GM06990 (cell line): ENCODE measurements at places on chromosomes 4 and X.

GRCh38 chr4:145501051-145501660, 19.5 kb downstream of the SMAD1 start:
- no peak for DNase-seq

DNA sequence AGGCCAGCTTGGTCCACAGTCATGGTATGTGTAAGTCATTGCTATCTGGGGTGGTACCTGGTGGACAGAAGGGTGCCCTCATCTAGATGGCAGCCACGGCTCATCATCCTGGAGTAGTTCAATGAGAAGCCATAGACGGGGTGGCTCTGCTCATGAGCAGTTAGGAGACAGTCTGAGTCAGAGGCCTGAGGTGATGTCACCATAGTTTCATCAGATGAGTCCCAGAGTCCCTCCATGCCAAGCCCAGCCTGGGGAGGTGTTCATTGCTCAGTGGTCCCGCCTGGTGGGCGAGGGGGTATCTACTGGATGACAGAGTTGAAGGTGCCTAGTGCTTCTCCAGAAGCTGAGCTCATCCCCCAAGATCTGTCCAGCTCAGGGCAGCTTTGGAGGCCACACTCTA, 49.8 kb downstream of the DLG3 start:
- DNase-seq = no peak

DNA sequence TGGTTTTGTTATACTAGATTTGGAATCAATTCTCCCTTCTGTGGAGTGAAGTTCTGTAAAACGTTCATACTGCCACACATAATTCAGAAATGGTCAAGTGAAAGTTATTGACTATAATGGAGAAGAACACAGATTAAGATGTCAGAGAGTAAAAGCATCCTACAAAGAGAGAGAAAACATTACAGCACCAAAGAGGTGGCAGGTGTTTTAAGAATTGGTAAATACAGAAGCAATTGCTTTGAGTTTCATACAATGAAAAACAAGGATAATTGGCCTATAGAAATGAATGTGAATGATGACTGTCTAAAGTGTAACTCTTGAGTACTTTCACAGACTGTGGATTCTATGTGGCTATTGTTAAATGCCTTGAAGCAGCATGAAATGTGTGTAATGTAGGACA, 435.6 kb upstream of the SMIM31 start:
- no peak for DNase-seq

DNA sequence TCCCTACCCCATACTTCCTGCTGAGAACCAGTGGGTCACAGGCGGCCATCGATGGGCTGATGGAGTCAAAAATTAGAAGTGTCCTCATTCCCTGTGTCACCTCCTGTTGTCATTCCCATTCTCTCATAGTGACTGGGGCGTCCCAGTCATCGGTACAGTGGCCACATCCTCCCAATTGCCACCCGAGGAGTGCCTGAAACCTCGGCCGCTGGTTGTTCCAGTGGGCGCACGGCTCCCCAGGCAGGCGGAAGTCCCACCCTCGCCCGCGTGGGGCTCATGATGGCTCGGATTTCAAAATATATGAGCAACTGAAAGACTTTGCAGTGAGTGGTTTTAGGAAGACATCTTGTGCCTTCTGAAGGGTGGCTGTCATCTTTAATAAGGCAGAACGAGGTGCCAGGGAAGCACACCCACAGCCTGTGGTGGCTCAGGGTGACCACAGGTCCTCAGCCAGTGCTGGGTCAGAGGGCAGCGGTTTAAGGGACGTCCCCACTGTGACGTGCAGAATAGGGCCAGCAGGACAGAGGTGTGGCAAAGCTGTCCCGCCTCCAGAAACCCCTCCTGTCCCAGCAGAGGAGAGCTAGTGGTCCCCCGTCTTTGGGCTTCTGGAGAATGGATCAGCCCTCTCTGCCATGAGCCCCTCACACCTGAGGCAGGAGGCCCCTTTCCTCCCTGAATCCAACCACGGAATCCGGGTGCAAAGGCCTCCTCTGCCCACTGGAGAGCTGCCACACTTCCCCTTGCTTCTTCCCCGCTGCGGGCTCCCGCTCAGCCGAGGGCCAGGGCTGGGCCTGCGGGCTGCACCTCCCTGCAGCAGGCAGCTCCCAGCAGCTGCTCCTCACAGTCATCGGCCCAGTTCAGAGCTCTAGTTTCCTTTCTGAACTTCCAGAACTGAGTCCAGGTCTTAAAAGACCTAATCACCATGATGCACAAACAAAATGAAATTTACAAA, 90.4 kb downstream of the ABLIM2 start:
- DNase-seq = no peak

DNA sequence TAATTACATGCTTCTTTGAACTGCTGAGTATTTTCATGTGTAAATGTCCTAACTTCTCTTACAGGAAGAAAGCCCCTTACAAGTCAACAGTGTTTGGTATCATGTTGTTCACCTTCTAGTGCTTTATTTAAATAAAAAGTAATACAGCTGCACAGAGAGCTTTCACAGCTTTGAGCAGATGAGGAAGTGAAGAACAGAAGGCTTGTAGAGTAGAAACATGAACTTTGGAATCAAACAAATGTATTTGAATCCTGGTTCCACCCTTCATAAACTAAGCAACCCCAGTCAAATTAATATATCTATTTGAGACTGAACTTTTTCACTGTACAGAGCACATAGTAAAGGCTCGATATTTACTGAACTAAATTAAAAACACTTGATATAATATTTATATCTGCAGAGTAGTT, 120.5 kb downstream of the CAMK2D start:
- peak; percentile 57 for DNase-seq

DNA sequence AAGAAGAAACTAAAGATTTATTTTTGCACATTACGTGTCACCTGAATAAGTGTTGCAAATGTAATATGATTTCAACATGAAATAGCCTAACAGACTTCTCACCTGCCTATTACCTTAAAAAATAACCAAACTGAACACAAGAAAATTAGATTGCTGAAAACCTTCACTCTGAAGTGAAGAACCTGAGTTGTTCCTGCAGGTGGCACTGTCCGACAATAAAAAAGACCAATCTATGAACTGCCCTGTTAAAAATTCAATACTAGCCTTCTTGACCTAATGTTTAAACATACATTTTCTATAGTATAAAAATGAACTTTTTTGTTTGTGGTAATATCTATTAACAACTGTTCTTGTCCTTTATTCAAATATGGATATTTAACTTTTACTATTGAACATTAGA, 69.2 kb upstream of the PNPLA4 start:
- no peak for DNase-seq

DNA sequence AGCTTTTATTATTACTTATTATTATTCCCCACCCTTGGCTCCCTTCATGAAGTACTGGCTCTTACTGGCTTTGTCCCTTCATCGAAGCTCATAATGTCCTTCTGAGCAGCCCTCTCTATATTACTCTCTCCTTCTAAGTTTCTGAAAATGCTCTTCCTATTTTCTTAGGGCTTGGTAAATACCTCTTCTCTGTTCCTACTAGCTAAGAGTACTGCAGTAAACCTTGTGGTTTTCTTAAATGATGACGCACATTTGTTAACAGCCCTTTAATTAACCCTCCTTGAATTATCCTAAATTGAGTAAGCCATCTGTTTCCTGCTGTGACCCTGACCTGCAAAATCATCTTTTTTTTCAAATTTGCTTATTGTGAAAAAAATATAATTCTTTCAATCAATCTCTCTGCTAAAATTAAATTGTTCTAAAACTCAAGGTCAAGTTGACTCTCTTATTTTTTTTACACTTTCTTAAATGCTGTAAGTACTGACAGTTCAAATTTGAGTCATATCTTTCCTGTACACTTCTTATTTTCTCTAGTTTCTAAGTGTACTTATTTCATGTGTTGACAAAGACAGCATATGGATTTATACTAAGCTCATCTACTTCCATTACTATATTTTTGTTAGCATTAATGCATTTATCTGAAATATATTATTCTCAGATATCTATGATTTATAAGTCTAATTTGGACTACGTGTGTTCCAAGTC, 148.9 kb downstream of the ADAM29 start:
- no peak for DNase-seq

DNA sequence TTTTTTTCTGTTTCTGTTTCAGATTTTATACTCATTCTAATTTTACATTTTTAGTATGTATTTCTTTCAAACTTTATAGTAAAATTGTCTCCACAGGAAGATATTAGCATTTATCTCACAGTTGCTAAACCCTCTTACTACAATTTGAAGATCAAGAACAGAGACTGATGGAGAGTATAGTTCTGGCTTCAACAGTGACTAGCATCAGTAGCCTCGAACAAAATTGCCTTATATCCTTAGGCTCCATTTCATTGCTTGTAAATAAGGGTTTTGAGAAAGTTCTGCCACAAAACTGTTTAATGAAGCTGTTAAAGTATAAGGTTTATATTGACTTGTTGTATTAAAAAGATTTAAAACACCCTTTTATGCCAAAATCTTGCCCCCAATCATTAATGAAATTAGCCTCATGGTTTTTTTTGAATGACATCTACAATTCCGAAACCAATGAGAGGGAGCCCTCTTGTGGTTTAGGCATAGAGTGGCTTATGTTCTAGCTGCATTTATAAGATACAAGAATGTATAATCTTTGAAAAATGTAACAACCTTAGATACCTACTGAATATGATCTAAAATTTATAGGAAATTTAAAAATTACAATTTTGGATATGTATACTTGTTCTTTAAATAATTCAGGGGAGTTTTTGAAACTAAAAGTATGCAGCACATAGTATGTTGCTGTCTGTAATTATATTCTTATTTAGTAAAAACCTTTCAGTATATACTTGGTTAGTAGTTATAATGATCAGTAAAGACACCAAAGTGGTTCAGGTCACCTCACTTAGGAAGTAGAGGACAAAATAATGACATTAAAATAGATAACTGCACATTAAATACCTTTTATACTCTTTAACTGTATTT, 109.8 kb upstream of the HPGD start:
- DNase-seq = no peak

DNA sequence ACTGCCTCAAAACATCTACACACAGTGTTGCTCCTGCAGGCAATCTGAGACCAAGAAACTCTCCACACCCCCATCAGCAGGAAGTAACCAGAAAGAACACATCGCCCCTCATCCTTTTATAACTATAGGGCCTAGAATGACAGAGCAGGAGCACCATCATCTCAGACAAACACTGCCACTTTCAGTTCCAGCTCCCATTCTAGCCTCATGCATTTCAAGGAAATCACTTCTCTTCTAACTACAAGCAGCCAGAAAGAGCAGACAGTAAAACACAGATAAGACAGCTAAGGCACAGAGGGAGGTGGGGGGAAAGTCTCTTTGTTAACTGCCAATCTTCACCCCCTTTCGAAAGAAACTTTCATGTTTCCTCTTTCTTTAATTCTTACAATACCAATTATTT, 102.6 kb upstream of the TENT5D start:
- no peak for DNase-seq

GRCh38 chrX:107205770-107206696, at the start of the genes DNAAF6 and NUP62CL:
TSS of gene DNAAF6 (plus strand) at chrX:107206611. CDS start at chrX:107212876, 6,265 bp downstream.
TSS of gene NUP62CL (minus strand) at chrX:107206433. CDS start at chrX:107175146, 31,287 bp downstream.
- peak; percentile 55 for DNase-seq

GRCh38 chrX:23787745-23788118, 4.8 kb downstream of the SAT1 start:
- no peak for DNase-seq

DNA sequence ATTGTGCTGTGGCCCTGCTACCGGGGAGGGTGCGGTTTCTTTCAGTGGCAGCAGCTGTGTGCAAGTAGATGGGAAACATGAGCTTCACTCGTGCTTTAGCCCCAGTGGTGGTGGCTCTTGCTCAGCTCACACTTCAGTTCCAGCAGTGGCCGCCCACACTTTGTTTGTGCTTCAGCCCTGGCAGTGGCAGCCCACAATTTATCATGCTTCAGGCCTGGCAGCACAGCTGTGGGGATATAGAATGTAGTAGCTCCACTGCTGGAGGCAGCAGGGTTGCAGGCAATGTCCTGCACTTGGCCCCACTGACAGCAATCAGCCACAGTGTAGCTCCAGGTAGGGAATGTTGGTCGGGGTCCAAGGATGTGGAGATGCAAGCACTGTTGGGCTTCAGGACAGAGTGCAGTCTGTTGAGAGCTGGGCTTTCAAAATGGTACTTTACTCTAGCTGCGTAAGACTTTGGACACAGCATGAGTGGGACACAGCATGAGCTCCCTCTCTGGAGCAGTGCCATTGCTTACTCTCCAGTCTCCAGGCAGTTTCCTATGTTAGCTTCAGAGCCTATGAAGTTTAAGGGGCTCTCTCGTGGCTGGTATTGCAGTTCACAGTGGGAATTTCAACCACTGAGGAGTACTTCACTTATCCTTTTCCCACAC, 413.1 kb downstream of the PDGFC start:
- no peak for DNase-seq

DNA sequence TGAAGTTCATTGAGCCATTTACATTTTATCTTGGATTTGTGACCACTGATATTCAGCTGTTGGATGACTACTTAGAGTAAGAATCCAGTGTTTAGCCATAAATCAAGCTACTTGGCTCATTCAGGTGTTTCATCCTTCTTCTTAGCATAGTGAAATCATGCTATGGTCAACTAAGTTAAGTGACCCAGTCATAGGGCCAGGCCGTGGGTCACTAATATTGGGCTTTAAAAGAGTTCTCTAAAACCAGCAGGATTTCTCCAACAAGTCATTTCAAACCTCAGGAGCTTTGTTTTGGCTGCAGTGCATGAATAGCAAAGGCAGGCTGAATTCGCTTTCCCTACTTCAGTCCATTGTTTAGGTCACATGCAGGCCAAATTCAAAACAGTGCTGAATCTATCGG, 181.0 kb downstream of the MAML3 start:
- DNase-seq = no peak

GRCh38 chrX:134933248-134933647, 57.5 kb upstream of the SMIM10 start:
- DNase-seq = no peak

DNA sequence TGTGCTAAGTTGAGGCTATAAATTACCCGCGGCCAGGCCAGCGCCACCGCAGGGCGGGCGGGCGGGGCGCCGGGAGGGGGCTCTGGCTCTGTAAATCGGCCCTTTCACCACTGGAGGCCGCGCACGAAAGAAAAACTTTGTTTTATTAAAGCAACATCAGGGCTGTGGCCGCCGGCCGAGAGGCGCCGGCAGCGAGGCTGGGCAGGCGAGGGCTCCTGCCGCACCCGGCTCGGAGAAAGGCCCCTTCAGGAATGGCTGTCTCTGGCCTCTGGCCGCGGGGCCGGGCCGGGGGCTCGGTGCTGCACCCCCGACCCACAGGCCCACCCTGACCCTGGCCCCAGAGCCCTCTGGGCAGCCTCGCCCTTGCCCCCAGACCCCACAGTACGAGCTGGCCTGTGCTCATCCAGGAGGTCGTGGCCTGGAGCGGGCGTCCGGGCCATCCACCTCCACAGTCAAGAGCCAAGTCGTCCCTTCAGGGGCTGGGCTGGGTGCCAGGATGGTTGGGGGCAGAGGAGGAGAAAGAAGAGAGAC, 29.5 kb upstream of the FGFR3 start:
- DNase-seq = no peak

DNA sequence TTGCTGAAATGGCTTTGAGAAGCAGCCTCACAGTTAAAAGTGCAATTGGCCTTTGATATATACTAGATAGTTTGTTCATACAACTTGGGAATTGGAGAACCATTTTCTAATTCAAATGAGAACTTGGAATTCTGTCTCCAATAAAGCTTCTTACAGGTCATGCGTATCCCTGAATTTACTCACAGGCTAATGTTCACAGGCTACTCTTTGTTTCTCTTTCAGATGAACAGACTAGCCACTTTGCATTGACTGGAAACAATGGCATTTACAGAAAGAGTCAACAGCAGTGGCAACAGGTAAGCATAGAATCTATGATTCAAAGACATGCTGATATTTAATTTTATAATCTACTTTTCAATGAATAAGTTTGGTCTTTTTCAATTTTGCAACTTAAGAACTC, 13.5 kb downstream of the AFF1 start:
- no peak for DNase-seq

GRCh38 chr4:154616731-154617130, 4.3 kb upstream of the FGG start:
- peak; percentile 63 for DNase-seq
